ENCODE measurements at places on chromosomes 16 and 17.

- DNase-seq = no peak
Observed at GRCh38 chr16:4239020-4239419, 2.9 kb downstream of the SRL start.

GRCh38 chr17:80980397-80981061, 11.1 kb upstream of the CHMP6 start:
- no peak for DNase-seq

DNA sequence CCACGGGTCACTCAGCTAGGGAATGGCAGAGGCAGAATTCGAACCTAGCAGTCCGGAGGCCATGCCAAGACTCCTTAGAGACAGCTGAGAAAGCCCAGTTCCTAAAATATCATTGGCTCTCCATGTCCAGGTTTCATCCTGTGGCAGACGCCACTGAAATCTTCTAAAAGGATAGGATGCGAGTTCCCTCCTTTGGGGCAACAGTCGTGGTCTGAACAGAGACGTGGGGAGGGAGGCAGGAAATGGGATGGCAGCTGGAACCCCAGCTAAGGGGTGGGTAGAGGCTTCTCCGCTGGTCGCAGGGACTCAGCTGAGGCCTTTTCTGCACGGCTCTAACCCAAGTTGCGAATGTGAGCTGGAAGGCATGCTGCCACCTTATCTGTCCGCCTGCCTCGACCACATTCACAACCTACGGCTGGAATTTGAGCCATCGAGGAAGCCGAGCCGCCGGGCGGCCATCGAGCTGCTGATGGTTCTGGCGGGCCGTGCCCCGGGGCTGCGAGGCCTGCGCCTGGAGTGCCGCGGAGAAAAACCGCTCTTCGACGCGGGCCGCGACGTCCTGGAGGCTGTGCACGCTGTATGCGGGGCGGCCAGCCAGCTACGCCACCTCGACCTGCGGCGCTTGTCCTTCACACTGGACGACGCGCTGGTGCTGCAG, 1.9 kb upstream of the HSF4 start:
- DNase-seq = no peak

DNA sequence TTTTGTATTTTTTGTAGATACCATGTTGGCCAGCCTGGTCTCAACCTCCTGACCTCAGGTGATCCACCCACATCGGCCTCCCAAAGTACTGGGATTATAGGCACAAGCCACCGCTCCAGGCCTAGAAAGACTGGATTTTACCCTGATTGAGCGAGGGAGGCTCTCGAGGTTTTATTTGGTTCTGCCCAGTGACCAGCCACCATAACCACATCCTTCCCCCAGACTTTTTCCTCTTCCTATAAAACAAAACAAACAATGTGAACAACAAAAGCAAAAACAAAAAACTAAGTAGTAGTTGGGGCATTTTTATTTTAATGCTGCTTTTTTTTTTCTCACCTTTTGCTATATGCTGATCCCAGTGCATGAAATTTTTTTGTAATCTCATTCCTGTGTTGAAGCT, 509.6 kb downstream of the MAF start:
- no peak for DNase-seq

DNA sequence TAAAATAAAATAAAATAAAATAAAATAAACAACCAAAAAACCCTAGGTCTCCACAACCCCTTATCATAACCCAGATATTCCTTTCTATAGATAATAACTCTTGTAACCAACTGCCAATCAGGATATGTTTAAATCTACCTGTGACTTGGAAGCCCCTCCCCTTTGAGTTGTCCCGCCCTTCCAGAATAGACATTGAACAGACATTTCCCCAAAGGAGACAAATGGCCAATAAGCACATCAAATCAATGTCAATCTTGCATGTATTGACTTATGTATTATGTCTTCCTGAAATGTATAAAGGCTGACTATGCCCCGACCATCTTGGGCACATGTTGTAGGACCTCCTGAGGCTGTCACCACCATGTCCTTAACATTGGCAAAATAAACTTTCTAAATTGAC, 1.5 kb upstream of the MAPK7 start:
- no peak for DNase-seq

- DNase-seq = no peak
Observed at GRCh38 chr17:18270046-18270931, 9.8 kb downstream of the MIEF2 start.

DNA sequence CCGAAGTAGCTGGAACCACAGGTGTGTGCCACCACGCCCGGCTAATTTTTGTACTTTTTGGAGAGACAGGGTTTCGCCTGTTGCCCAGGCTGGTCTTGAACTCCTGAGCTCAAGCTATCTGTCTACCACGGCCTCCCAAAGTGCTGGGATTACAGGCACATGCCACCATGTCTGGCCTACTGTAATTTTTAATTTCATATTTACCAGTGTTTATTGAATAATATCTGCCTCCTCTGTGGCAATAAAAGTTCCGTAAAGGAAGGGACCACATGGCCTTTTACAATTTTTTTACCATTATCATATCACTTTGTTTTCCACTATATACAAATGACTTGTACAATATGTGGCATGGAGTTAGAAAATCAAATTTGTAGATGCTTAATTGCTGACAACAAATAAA, 7.8 kb downstream of the USP31 start:
- no peak for DNase-seq

DNA sequence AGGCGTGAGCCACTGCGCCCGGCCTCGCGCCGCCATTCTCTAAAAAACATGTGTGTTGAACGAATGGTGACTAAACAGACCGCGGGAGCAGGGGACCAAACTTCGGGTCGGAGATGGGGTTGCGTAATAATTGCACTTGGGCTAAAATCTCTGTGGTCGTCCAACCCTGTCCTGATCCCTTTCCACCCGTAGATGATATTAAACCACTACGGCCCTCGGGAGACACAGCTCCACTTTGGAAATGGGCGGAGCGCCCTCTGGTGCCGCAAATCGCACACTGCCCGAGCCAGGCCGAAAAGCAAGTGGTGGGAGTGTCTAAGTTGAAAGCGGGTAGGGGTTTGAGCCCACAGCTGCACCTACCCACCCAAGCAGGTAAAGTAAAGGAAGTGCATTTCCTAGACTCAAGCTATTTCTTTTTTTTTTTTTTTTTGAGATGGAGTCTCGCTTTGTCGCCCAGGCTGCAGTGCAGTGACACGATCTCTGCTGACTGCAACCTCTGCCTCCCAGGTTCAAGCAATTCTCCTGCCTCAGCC, 17.0 kb downstream of the CAVIN1 start:
- peak; percentile 86 for DNase-seq

- no peak for DNase-seq
Observed at GRCh38 chr17:46086821-46087220, 87.8 kb downstream of the STH start.

- DNase-seq = no peak
Observed at GRCh38 chr16:29916979-29917378, 9.0 kb downstream of the KCTD13 start.

GRCh38 chr16:77790912-77791311, 2.5 kb downstream of the VAT1L start:
- no peak for DNase-seq

- no peak for DNase-seq
Observed at GRCh38 chr16:27951489-27952120, 111.9 kb downstream of the GSG1L start.

DNA sequence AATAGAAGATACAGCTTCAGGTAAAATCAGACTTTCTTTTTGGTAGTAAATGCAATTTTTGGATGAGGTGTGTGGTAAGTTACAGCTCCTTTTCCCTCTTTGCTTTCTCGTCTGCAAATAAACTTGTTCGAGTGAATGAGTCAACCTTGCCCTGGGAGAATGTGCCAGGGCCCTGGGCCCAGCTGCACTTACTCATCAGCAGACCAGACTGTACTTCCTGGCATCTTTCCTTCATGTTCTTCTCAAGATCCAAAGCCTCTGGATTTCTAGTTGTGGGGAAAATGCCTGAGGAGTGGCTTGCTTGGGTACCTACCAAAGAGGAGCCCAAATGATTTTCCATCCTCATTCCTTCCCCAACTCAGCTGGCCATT, 5.4 kb upstream of the G6PC1 start:
- no peak for DNase-seq

DNA sequence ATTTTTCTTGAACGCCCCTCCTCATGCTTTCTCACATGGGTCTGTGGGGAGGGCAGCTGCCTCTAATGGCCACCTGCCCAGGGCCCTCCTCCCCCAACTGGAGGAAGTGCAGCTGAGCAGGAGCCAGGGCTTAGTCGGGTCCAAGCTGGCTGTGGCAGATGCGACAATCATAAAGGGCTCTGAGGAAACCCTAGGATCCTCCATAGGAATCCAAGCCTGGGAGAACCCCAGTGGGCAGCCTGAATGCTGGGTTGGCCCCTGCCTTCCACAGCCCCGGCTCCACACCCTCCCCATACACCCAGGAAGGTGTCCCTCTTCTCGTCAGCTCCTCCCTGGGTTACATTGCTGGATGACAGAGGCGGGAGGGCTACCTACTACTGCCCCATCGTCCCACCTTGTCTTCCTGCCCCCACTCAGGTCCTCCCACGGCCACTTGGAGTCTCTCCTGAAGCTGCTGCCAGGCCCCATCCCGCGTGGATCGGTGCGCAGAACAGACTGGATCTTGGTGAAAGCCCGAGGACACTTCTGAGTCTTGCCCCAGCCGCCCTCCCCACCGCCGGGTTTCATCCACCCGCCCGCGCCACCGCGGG, 15.6 kb upstream of the CBFB start:
- DNase-seq = no peak

DNA sequence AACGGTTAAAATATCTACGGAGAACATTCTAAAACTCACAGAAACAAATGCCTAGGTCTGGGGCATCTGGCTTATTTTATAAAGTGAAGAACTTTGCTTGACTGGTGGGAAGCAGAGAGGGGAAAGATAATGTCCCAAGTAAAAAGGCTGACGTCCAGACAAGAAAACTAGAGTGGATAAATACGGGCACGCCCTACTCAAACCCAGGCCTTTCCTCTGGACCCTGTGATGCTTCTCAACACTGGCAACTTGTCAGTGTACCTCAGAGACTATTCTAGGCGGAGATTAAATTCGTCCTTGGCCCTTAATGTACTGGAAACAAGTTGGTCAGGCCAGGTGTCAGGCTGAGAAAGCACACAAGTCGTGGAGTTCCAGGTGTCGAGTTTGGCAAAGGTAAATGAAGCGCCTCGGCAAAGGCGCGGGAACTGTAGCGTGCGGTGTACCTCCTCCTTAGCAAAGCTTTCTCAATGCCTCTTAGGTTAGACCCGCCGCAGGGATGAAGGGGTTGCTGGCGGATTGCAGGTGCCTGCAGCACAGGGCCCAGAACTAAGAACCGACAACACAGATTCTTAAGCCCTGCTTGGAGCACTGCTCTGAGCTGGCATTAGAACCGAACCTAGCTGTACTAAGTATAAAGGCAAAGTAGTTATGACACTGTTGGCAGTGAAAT, 668 bp upstream of the UNK start:
- DNase-seq = no peak

- DNase-seq = no peak
Observed at GRCh38 chr16:82004601-82005000, 6.7 kb downstream of the SDR42E1 start.

- no peak for DNase-seq
Observed at GRCh38 chr17:2406271-2406902, 5.5 kb upstream of the MNT start.

GRCh38 chr17:40471846-40472732, 28.8 kb downstream of the IGFBP4 start:
- DNase-seq = no peak

DNA sequence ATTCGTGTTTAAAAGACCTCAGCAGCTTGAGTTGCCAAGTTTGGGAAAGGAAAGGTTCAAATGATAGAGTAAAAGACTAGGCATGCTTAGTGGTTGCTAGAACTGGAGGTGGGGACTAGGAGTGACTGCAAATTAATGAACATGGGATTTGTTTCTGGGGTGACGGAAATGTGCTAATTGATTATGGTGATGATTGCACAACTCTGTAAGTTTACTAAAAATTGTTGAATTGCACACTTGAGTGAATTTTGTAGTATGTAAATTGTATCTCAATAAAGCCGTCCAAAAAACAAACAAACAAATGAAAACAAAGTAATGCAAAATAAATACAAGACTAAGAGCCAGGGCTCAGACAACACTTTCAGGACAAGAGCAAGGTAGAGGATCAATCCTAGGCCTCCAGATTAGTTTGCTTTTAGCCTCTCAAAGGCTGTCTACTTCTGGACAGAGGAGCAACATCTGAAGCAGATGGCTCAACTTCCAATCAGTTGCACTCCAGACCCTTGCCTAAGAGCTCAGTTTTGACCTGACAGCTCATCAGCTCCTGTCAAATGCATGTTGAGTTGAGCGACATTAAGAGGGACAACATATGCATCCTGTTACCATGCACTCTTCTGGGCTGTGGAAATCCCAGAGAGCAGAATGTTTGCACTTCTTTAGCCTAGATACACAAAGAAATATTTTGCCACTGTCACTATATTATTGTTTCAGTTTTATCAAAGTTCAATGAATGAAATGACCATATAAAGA, 111.2 kb upstream of the ASIC2 start:
- no peak for DNase-seq

- DNase-seq = peak; percentile 70
Observed at GRCh38 chr17:47315451-47316266, 8.1 kb upstream of the EFCAB13 start.

- DNase-seq = no peak
Observed at GRCh38 chr16:11283820-11284248, 2.7 kb upstream of the PRM1 start.

DNA sequence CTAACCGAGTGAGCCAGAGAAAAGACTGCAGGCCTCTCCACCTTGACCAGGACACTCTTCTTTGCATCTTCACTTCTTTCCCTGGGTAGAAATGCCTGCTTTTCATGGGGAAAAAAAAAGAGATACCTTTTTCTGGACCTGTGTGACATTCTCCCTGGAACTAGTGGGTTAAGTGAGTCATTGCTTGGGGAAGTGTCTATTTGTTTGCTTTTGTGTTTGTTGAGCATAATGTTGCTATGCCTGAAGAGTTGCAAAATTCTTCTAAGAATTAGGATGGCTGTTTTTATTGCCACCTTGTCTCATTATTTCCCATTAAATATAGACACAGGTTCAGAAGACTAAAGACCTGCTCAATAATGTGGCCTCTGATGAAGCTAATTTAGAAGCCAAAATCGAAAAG, 18.8 kb downstream of the CLUAP1 start:
- DNase-seq = no peak

GRCh38 chr16:47493381-47494337, 32.5 kb downstream of the PHKB start:
- DNase-seq = no peak

DNA sequence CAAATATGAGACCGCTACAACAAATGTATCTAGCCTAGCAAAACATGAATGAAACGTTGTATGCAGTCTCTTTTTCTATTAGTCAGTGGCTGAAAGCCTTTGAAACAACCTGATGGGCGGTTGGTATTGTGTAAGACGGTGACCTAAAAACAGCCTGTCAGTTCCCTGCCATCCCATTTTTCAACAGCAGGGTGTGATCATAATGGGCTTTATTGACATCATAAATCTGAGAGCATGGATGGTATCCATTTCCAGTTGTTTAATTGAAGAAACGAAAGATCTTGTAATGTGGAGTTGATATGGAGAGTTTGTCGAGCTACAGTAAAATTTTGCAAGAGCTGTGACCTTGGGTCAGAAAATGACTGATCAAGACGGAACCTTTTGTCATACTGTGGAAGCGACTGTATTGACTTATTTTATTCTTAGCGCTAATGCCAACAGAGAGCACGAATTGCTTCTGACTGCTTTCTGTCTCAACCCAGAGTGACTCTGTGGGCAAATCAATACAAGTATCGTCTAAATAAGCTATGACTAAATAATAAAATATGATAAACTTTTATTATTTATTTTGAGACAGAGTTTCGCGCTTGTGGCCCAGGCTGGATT, 12.3 kb upstream of the MEIOB start:
- peak; percentile 9 for DNase-seq
